ENCODE measurements at places on chromosomes 1 and 21.

GRCh38 chr1:41353744-41354143 is 7.5 kb upstream of the FOXO6 start:
- no peak for DNase-seq

- no peak for DNase-seq
Observed at GRCh38 chr1:21337454-21337927, 47.2 kb upstream of the ECE1 start.

- DNase-seq, result no peak
Observed at GRCh38 chr1:185406006-185406690, 89.1 kb upstream of the IVNS1ABP start.

- DNase-seq, result no peak
Observed at GRCh38 chr1:205285381-205286101, 36.0 kb downstream of the NUAK2 start.

DNA sequence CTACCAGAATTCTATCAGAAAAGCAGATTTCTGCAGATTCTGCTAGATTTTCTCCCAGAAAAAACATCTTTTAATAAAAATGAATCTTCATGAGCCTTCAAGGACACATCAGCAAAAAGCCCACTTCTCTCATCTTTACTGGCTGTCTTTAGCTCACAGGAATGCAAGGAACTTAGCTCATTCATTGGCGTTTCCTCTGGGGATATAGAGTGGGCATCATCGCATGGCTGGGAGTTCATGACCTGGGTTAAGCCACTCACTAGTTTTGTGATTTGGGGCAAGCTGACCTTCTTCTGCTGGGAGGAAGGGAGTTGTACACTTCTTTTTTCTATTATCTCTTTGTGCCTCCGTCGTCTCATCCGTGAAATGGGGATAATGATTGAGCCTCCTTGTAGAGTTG is 149.7 kb downstream of the KAZN start:
- no peak for DNase-seq

DNA sequence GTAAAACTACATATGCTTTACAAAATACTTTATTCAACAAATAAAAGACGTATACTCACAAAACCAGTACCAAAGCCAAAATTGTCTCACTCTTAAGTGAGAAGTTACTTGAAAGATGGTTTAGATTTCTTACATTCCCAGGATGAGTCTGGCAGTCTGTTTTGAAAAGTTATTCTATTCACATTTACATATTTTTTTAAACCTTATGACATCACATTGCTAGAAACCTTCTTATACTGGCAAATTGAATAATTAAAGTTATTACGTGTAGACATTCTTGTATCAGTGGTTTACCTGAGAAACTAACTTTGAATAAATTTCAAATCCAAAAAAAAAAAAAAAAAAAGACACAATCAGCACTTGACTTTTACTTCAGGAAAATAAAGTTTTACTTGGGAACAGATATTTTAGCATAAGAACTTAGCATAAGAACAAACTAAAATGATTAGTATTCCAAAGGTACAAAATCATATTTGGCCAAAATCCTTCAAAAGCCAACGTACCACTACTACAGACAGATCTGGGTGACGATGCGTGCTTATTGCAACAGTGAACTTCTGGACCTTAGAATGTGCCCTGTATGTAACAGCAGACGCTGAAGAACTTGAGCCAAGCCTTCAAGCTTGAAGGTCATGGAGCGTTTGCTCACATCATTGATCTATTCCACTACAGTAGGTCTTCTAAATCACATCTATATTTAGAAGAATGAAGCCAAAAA is 2.5 kb downstream of the CDC42BPA start:
- DNase-seq, result no peak

DNA sequence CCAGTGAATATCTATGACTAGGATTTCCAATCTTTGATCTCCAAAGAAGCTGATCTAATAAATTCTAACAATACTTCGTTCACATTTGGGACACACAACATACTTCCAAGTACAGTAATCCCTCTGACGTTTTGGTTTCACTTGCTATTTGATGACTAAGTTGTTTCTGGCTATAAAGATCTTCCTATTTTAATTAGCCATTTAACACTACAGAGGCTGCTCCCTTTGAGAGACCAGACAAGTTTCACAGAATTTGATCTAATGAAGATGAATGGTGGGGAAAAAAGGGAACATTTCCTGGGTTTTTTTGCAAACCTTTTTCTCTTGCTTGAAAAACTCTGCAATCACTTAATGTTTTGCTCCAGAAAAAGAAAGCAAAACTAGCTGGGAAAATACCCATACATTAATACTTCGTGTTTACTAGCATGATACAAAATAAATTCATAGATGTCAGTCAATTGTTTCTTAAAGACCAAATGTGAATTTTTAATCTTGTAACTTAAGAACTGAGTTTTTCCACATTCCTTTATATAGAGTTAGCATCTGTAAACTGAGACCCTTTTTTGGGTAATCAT is 28.0 kb upstream of the GLIS1 start:
- no peak for DNase-seq

DNA sequence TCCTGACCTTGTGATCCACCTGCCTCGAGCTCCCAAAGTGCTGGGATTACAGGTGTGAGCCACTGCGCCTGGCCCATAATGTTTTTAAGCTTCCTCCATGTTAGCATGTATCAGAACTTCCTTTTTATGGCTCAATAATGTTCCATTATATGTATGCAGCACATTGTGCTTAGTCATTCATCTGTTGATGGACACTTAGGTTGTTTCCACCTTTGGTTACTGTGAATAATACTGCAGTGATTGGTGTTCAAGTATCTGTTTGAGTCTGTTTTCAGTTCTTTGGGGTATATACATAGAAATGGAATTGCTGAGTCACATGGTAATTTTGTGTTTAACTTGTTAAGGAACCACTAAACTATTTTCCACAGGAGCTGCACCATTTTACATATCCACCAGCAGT is 17.7 kb downstream of the CMPK1 start:
- no peak for DNase-seq

DNA sequence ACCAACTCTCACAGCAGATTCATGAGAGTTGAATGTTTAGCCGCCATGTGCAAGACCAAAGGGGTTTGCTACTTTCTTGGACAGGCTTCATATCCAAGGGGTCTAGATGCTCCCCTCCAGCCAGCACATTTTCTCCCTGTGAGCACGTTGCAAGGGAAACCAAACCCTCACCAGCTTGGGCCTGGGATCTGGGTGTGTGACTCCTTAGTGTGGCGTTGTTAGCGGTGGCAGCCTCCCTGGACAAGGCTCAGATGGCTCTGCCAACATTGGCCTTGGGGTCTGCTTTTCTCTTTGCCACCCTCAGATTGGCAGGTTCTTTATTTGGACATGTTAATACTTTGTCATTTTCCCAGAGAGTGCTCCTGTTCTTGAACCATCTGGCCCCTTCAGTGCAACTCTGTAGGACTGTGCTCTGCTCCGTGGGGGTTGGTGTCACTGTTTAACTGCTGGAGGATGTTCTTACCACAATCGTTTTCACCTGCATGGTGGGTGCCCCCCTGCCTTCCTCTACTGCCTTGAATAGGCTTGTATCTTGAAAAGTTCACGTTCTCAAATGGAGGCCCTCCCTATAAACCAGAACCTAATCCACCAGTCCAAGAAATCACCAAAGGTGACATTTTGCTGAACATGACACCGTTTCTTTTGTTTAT is 13.4 kb downstream of the ABCG1 start:
- DNase-seq, result no peak

GRCh38 chr1:115160728-115161127 is 71.4 kb upstream of the TSPAN2 start:
- no peak for DNase-seq

DNA sequence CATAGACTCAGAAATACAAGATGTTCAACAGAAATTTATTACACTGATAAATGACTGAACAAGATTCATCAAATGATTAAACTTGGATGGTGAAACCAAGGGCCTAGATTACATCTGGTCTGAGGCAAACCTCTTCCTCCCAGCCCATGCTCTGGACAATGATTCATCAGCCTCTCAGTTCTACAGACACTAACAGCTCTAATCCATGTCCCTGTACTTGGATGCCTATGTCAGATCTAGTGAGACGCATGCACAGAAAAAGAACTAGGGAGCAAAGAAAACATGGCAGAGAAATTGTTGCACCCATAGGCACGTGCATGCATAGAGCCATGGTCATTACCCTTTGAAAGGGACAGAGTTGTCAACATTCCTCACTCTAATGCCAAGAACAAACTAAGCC is 250.1 kb downstream of the KCNH1 start:
- DNase-seq, result no peak

- no peak for DNase-seq
Observed at GRCh38 chr1:162535501-162535900, 26.0 kb upstream of the UAP1 start.

GRCh38 chr1:157975228-157975950 is 18.1 kb upstream of the KIRREL1 start:
- DNase-seq, result no peak

DNA sequence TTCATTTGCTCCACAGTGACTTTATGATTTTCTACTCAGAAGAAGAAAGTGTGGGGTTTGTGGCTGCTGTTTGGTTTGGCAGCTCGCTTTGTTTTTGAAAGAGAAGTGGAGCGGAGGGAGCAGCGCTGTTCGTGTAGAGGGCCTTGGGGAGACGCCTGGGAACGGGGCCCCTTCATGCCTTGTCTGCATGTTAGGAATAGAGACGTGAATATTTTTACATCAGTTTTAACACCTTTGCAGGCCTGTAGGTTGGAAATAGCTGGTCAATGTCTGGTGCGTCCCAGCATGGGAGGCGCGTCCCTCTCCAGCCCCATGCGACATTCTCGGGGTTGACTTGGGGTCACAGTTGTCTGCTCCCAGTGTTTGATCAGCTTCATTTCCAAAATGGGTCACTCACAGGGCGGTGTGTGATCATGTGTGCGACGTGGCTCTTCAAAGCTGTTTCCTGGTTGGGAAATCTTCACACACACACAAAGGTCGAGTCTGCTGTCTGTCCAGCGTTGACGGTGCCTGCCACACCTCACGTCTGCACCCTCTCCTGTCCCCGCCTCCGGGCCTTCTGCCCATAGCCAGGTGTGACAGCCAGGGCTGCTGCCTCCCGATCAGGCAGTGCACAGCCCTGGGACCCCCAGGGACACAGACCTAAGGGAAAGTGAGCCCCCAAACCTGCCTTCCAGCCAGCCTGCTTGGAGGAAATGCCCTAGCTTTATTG is 149.2 kb downstream of the PSMG1 start:
- no peak for DNase-seq

DNA sequence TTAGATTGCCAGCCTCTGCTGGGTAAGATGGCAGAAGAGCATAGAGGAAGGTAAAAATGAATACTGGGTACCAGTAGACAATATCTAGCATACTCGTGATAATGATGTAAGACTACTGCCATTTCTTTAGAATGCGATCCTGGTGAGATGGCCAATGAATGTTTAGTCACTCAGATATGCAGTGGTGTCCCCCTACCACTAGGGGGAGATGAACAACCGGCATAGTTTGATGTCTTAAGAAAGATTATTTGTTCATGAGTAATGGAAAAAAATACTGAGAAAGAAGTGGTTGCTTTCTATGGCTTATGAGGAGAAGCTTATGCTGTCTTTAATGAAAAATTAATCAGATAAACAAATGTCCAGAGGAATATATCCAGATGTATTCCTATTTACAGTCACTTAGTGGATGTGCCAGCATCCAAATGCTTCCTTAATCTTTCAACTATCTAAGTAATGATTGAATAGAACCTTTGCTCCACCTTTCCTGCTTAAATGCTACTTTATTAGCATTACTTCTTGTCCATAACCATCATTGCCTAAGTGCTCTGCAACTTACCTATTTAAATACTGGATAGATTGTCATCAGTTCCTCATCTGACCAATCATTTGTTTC is 256.6 kb downstream of the ST6GALNAC3 start:
- DNase-seq, result no peak

DNA sequence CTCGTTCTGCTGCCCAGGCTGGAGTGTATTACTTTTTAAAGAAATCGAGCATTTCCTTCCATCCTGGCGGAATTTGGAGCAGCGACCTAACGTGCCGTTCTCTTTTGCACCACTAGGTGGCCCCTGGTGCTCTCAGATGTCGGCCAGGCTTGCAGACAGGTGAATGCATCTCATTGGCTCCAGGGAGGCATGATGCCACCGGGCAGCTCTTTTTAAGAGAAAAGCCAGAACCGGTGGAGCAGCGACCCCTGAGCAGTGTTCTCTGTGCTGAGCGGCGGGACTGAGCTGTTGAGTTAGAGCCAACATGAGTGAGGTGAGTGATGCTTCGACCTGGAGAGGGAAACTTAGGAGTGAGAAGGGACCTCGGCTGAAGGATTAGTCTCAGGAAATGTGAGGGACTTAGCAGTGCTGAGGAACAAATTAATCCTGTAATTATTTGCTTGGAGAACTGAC is at the start of gene PCP4:
TSS of gene PCP4 (plus strand) at position 241 of the 453 bp plus-strand sequence. CDS start at position 305, 64 bp downstream.
- DNase-seq, result no peak

DNA sequence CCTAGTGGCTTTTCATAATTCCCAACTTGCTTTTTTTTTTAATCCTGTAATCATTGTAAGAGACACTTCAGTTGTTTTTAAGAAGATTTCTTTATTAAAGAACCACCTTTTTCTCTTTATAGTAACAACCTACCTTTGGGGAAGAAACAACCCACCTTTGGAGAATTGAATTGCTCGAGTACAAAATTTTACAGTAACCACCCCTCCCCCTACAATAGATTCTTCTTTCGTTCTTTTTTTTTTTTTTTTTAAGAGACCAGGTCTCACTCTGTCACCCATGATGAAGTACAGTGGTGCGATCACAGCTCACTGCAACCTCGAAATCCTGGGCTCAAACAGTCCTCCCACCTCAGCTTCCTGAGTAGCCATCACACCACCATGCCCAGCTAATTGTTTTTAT is 2.1 kb upstream of the LRRC40 start:
- no peak for DNase-seq

DNA sequence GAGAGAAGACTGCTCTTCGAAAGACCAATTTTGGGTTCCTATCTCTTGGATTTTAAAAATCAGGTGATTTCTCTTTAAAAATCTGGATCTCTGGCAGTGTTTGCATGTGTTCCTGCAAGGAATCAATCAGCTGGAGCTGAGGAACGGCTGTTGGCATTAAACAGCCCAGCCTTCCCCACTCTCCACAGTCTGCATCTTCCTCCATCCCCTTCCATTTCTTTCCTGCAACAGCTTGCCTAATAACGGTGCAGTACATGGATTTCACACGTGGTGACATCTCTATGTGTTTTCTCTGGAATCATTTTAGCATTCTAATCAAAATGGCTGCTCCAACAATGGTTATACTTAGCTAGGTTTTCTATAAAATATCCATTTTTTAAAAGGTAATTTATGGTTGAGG is 20.0 kb downstream of the RIPPLY3 start:
- DNase-seq, result no peak

GRCh38 chr1:81605023-81605422 is 195.7 kb upstream of the ADGRL2 start:
- DNase-seq, result no peak

DNA sequence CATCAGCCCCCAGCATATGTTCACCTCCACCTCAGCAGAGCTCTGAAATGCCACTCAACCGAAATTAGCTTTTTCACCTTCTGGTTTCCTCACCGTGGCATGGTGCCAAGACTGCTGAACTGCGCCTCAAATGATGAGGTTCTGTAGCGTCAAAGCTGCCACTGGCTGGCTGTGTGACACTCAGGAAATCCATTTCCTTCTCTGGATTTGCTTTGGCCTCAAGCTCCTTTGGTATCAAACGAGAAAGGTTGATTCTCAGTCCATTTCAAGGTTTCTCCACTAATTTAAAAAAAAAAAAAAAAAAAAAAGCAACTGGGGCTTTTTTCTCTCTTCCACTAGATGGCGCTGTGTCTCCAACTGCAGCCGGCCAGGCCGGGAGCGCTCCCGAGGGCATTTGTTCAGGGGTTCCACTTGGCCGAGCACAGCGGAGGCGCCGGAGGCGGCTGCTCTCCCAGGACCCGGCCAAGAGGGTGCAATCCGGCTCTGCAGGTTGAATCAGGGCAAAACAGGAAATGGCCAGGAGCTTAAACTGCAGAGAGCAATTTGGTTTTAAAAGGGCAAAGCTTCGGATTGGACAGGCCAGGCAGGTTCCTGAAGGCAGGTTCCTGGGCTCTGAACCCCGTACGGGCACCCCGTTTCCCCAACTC is 26.5 kb upstream of the PLA2G2C start:
- DNase-seq, result no peak
